NCI-H510A (cell line): ENCODE measurements at places on chromosomes 4 and X.
A peak's percentile ranks its signal among the peaks of the same experiment; 100 is the strongest.

- no peak for DNase-seq
Observed at GRCh38 chrX:44101281-44101680, 128.1 kb upstream of the NDP start.

DNA sequence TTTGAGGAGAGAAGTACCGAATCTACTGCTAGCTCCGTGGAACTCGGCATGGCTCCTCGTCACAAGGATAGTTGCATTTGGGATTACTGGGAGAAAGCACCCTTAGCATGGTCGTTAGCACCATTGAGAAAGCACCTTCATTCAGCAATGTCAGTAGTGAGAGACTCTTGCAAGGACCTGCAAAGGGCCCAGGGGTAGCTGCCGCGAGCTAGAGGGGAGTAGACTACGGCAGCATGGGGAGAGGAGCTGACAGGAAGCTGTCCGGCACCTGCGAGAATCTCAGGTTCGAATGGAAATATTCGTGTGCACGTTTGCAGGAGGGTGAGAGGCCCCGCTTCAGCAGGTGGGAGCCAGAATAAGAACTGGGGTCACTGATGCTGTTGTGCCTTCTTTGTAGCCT, 20.2 kb downstream of the TLR10 start:
- DNase-seq = no peak

DNA sequence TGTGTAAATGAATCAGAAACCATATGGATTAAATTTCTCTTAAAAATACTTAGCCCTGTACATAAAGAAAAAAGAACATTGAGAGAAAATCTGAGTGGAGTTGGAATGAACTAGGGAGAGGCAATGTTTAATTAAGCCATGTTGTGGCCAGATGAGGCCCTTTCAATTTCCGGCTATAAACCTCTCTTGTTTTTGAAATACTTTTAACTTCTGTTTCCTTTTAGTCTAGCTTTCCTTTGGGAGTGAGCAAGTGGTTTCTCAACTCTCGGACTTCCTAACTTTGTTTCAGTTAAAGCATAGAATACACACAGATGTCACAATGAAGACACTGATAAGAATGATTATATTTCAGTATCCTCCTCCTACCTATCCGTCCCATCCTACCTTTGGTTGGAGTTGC, 197.2 kb downstream of the ARHGAP24 start:
- no peak for DNase-seq

DNA sequence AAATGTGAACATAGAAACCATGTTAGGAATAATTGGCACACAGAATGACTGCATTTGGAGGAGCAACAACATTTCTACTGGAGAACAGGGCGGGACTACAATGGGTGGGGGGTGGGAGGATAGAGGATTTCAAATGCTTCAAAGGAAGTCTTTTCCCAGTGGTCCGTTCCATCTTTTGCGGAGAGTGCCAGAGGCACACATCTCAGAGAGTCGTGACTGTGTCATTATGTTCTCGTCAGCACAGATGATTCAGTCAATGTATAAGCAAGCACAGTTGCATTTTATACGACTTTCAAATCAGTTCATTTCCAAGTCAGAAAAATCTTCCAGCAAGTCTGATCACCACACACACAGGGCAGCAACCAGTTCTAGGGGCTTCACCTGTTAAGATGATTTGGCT, 22.7 kb upstream of the GPR50 start:
- DNase-seq = no peak

DNA sequence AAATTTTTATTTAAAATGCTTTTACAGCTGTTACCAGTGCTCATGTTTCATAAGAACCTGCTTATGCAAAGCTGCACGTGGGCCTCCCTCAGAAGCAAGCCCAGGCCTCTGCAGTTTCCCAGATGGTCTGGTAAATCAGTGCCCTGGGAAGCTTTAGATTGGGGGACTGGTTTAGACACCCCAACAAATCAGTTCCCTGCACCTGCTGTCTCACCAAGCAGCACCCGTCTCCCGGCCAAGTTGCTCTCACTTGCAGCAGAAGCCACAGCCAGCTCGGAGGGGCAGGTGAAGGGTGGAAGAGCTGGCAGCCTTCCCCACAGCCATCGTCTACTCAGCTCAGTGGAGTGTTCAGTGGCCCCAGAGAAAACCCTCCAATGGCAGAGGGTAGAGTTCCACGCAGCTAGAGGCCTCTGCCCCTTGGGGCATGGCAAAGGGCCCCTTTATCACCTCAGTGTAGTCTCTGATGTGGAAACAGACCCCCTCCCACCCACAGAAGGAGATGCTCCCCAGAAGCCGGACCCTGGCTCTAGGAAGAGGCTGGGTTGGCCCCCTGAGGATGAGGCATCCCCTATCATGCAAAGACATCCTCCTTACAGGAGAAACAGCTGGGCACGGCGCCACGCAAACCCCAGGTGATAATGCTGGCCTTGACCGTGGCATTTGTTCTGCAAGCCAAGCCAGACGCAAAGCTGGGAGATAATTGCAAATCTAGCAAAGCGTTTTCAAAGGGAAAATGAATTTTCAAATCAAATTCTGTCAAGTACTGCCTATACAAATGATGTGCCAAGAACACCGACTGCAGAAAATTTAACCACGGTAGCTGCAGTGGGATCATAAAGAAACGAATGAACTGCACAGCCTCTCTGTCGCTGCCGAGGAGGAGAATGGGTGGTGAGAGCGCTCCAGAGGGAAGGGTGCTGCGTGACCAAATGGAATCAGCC, 51.9 kb downstream of the ZFYVE28 start:
- DNase-seq = no peak

DNA sequence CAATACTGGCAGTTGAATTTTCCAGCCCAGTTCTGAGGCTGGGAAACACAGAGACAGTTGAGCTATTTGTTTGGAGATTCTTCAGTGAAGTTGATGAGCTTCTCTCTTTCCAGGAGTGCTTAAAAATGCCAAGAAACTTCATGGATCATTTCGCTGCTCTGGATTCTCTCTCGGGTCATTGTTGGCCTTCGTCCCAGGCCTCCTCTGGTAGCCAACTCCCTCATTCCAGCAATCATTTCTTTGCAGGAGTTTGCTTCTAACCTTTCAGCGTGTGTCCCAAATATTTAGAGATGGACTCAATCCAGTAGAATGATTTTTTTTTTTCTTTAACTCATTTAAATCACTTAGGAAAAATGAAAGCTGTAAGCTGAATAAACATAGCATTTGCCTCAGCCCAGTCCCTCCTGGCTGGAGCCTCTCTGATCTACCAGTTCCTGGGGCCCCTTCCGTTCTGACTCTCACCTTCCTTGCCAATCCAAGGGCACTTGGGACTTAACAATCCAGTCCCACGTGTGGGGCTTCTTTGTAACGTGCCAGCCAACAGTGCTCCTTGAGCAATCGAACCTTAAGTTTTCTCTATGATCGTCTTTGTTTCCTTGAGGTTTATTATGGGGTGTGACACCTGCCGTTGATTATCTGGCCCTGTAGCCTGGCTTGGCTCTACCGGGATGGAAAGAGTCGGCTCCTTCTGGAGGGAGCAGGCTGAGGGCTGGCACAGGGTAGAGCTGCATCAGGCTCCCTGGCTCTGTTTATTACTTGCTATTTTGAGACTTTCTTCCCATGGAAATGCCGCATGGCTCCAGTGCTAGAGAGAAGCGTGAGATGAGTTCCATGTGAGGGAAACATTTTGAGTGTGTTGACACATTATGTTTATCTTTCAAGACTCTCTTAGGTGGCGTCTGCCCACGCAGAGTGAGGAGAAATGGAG, 80.4 kb upstream of the GPC4 start:
- DNase-seq = no peak

GRCh38 chrX:68681443-68681941, 34.0 kb downstream of the STARD8 start:
- no peak for DNase-seq

GRCh38 chr4:104206784-104207183, 287.9 kb downstream of the CXXC4 start:
- DNase-seq = no peak

DNA sequence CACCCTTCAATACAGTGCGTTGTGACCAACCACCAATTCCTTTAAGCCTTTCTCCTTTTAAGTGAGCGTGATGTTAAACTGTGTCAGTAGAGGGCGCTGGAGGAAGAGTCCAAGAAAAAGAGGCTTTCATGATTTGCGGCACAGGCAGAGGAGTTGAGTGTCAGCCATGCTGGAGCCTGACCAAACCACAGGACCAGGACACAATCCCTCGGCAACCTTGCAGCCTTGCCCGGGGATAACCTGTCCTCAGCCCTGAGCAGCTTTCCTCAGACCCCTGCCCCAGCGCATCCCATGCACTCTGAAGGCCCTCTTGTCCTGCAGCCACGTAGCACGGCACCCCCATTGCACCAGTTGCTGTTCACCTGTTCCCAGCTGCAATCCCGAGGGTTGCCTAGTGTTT, 53.5 kb upstream of the SMIM31 start:
- no peak for DNase-seq

DNA sequence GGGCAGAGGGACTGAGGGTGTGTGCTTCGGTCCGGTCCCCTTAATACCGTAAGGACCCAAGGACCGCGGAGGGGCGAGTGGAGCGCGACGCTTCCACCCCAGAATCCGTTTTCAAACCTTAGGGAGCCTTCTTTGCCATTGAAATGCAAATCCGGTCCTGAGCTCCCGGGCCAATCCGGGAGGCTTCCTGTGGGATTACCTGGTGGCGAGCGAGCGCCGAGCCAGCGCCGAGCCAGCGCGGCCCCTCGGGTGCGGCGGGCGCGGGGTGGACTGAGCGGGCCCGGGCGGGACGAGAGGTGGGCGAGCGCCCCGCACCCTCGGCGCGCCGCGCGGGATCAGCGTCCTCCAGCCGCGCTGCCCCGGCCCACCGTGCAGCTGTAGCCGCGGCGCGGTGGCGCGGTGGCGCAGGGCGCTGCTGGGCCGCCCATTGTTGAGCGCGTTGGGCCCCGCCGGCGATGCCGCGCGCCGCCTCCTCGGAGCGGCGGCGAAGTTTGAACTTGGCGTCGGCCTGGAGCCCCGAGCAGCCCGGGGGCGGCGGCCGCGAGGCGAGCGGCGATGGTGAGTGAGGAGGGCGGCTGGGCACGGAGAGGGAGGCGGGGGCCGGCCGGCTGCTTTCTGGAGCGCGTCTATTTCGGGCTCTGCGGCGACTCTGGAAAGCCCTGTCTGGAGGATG, 208.7 kb downstream of the SOWAHB start:
- DNase-seq = peak; percentile 62

- no peak for DNase-seq
Observed at GRCh38 chr4:156975686-156976085, 4.1 kb upstream of the PDGFC start.

DNA sequence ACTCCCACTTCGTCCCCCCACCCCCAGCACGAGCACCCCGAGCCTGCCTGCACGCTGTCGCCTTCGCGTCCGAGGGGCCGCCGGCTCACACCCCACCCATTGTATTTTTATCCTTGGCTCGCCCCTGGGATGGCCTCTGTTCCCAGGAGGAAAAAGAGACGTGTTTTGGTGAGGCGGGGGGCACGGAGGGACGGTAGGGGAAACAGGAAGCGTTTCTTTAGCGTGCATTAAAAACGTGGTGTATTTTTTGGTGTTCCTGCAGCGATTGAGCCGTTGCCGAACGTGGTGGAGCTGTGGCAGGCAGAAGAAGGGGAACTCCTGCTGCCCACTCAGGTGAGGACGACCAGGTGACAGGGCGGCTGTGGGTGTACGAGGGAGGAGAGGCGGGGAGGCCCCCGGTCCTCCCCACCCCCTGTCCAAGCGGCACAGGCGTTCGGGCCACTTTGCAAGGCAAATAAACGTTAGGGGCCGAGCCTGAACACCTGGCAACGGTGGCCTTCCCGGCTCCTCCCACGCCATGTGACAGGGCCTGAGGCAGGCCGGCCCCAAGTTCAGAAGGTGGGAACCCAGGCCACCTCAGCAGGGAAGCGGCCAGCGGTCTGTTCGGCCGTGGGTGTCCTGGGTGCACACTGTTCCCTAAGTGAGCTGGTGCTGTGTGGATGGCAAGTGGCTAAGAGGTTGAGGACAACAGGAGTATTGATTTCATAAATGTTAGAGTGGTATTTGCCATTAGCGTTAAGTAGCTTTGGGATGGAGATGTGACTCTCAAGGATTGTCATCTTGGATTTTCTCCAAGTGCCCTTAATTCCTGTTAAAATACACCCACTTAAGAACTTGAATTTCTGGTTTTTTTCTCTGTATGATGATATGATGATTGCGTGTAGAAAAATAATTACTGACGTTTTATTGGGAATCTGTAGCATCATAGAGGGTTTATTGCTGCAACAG, 1.1 kb downstream of the TMEM131L start:
- DNase-seq = peak; percentile 65

GRCh38 chr4:26410385-26411293, 79.6 kb downstream of the CCKAR start:
- DNase-seq = no peak

DNA sequence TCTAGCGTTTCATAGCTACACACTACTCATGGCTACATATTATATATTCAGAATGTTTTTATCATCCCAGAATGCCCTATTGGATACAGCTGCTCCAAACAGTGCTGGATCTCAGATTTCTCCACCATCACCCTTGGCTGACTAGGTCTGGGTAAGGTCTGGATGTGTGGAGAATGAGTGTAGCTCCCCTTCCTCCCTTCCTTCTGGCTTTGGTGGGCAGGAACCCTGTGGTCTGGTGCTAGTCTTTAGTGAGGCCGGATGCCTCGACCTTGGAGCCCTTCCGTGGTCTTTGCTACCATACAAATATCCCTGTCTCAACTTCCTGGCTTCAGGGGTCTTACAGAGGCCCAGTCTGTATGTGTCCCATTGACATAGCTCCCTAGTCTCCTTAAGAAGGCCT, 52.1 kb upstream of the KDR start:
- DNase-seq = no peak

DNA sequence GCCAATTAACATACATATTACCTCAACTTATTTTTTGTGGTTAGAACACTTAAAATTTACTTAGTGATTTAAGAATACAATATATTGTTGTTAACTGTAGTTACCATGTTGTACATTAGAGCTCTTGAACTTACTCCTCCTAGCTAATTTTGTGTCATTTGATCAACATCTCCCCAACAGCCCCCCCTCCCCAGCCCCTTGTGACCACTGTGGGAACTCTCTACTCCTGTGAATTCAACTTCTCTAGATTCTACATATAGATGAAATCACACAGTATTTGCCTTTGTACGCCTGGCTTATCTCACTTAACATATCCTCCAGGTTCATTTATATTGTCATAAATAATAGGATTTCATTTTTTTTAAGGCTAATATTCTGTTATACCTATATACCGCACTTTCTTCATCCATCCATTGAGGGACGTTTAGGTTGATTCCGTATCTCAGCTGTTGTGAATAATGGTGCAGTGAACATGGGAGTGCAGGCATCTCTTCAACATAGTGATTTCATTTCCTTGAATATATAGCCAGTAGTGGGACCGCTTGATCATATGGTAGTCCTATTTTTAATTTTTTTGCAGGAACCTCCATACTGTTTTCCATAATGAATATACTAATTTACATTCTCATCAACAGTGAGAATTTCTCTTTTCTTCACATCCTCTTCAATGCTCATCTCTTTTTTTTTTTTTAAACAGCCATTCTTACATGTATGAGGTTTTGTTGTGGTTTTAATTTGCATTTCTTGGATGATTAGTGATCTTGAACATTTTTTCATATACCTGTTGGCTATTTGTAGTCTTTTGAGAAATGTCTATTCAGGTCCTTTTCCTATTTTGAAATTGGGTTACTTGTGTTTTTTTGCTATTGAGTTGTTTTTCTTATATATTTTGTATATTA, 66.8 kb downstream of the RAPGEF2 start:
- DNase-seq = no peak

GRCh38 chr4:114509340-114509739, 89.3 kb upstream of the UGT8 start:
- DNase-seq = no peak
